ENCODE measurements at places on chromosomes 1 and 21.

GRCh38 chr1:25562101-25562927 is 18.9 kb downstream of the LDLRAP1 start:
- no peak for DNase-seq

DNA sequence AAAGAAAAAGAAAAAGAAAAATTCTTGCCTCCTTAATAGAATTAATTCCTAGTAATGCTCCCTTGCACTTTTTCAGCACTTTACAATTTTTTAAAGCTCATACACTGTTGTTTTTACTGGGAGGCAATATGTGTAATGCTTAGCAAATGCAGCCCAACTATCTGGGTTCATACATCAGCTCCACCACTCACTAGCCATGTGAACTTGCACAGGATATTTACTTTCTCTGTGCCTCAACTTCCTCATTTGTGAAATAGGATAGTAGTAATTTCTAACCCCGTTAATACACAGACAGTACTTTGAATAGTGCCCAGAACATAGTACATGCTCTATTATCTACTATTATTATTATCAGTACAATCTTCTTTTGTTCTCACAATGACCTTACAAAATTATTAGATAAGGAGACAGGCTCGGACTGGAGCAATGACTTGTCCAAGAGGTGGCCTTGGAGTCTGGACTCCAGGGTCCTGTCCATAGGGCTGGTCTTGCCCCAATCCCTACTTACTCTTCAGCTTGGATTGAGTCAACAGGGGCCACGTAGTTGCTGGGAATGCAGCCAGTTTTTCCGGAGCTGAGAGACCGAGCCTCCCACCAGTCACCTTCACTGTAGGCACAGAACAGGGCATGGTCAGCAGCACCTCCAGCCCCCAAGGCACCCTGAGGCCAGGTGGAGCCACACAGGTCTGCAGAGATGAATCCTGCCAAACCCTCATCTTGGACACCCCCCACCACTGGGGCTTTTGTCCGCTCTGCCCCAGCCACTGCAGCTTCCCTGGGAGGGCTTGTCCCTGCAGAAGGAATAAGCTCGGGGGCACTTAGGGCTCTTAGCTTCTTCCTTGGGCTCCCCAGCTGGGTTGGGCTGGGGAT is 13.7 kb downstream of the FGR start:
- peak; percentile 45 for DNase-seq

DNA sequence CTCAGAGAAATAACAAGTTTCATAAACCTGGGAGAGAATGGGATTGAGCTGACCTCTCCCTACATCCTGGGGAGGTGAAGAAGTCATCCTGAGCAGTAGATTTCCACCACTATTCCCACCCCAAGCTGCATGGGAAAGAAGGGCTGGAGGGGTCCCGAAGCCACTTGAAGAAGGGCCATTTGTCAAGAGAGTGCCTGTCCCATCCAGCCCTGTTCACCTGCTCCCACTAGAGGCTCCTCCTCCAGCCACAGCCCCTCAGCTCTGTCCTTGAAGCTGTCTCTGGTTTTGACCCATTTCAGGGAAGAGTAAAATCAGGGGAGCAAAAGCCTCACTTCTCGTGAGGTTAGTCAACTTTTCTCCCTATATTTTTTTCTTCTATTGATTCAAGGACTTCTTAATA is 155.8 kb upstream of the DNAH14 start:
- DNase-seq, result no peak

- no peak for DNase-seq
These were observed 11.7 kb downstream of the ZC3H12A start for GRCh38 chr1:37485902-37486679.

DNA sequence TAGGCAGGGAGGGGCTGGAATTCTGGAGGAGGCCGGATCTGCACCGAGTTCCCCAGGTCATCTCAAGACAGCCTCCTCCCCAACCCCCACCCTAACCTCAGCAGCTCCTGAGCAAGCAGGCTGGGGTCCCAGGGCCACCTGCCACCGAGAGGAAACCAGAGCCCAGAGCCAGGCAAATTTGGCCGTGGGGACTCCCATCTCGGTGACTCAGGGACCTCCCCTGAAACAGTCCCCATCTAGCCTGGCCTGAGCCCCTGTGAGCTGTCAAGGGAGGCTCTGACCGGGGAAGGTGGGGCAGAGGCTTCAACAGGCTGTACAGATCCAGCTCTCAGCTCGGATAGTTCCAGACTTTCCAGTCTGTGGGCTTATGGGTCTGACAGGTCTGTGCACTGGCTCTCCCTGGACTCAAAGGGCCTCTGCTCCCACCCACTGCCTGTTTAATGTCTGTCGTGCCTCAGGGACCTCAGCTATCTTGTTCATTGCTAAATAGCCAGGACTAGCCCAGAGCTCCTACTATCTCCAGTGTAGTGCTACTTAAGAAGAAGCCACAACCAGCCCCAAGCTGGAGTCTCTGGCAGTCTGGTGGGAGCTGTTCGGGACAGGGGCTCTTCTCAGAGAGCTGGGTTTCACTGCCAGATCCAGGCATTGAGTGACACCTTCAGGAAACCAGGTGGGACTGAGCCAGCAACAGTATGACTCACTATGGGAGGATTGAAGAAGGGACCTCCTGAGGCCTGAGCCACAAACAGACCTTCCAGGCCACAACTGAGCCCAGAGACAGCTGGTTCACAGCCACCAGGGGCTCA is 25.6 kb downstream of the MATN1 start:
- peak; percentile 82 for DNase-seq

- no peak for DNase-seq
These were observed 57.8 kb upstream of the C1orf185 start for GRCh38 chr1:51044199-51044598.

- no peak for DNase-seq
These were observed 293.5 kb downstream of the PTPRU start for GRCh38 chr1:29529677-29530278.

DNA sequence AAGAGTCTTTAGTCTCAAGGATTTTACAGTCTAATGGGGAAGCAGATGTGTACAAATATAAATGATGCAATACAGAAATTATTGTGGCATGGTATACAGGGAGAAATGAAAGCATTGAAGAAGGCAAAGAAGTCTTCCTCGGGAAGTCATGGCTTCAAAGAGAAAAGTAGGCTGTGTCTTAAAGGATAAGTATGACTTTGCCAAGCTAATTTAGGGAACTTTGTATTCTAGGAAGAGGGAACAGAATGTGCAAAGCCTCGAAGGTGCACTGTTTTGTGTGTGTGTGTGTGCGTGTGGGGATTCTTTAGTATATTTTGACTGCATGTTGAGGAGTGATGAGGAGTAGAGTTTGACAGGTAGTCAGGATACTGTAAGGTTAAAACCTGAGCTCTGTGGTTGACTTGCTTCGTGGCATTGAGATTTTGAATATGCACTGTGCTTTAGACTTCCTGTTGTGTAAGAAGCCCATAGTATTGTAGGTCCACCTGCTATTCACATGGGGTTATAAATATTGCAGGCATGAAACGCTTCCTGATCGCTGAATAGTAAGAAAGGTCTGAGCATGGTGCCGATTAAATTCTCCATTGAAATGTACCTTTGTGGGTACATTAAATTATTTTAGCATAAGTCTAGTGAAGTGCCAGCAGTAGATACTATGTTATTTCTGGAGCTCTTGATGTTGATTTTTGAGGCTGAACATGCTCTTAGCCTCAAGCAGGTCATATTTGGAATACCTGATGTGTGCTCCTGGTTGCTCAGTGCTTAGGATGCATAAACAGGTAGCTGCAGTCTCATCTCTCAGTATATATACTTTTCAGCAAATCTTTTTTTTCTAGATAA is 8.0 kb downstream of the SMAP2 start:
- DNase-seq, result no peak

GRCh38 chr1:958823-959730 is at the start of gene NOC2L:
Gene NOC2L (minus strand): TSS chr1:959256. CDS start chr1:959240, 16 bp downstream.
- peak; percentile 83 for DNase-seq
